Fibroblast of skin of left quadriceps (primary cell): ENCODE measurements at places on chromosomes 16 and 17.

GRCh38 chr17:19248928-19249574, 11.9 kb downstream of the EPN2 start:
- no peak for DNase-seq

GRCh38 chr17:77419095-77419494, 278.3 kb downstream of the SEC14L1 start:
- DNase-seq, result no peak

DNA sequence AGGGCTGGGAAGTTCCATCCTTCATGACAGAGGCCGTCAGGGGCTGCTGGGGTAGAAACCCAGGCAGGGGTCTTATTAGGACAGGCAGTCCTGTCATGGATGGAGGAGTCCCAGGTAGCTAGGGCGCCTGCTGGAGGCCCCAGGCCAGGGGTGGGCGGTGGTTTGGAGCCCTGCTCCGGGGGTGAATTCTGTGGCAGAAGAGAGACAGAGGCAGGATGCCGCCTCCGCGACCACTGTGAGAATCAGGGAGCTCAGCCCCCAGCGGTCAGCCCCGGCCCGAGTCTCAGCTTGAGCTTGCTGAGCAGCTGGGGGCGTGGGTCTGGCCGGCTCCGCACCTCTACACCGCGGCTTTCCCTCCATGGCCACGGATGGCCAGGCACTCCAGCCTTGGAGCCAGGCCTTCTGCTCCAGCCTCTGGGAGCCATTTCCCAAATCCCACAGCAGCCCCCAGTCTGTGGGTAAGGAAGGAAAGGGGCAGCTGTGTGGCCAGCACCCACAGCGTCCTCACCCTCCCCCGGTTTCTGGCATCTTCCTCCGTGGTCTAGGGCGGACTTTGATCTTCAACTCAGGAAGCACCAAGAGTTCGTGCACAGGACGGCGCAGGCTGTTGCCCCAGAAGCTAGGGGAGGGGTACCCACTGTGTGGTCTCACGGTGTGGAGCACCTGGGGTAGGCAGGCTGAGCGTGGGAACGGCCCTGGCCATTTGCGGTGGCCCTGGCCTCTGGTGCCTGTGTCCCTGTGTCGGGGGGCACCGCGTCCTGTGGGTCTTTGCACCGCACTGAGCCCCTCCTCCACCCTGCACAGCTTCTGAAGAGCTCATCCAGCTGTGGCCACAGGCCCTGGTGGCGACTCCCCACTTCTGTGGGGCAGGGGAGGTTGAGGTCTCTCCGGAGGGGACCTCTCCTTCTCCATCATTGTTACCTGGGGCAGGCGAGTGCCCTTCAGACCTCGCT, 14.1 kb downstream of the CD7 start:
- no peak for DNase-seq

GRCh38 chr17:62888148-62888547, 77.9 kb upstream of the TANC2 start:
- no peak for DNase-seq

- DNase-seq, result no peak
These were observed 662.8 kb downstream of the WWOX start for GRCh38 chr16:78762222-78762621.

DNA sequence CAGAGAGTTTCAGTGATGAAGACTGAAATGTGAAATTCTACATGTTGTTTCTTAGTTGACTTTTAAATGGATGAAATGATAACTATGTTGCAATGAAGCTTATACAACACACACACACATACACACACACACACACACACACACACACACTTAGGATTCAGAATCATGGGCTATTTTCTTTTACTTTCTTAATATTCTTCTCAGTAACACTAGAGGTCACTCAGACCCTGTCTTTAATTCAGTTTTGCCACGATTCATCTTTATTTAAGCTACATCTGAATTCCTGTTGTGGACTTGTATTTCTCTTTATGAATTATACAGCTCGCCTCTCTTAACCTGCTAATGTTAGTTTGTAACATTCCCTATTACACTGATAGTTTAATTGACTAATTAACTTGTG, 109.6 kb upstream of the GOT2 start:
- DNase-seq, result peak; percentile 12

DNA sequence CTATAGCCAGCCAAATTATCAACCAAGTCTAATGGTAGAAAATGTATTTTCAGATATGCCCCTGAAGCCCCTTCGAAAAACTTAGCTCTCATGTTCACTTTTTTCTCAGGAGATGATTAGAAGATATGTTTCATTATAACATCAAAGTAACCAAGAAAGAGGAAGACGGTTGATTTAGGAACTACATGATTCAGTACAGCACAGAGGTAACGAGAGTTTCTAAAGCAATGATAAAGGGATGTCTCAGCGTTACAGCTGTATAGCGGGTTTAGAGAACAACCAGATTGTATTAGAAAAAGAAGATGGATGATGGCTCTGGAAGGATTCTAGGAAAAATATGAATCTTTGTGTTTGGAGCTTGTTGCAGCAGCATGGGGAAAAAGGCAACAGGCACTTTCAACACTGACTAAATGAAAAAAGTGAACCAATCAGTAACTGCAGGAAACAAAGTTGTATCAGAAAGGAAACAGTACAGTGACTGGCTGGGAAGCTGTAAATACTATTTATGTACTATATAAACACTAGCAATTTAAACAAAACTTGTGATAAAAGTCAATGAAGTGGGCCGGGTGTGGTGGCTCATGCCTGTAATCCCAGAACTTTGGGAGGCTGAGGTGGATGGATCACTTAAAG, 21.5 kb downstream of the MBTD1 start:
- DNase-seq, result no peak

DNA sequence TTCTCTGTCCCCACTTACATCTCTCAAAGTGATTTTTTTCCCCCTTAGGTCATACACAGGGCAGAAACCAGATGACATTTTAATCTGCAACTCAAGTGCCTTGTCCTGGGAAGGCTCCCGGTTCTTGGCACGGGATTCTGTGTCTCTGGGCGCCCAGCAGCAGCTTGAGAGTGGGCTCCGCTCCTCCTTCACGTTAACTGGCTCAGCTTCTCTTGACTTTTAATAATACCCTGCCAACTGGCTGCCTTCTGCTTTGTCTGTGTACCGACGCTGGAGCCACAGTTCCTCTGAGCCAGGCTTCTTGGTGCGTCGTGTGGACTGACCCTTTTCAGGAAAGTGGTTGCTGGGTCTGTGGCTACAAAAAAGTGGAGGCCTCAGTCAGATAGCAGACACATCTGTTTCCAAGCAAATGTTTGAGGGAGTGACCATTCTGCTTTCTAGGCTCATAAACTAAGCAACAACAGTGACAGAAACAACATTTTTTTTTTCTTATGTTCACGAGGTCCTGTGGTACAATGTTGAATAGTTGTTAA, 64.9 kb downstream of the IRF8 start:
- no peak for DNase-seq

- no peak for DNase-seq
These were observed 81.5 kb upstream of the TNRC6C start for GRCh38 chr17:77877036-77877435.

- DNase-seq, result no peak
These were observed 19.7 kb downstream of the IGF2BP1 start for GRCh38 chr17:49016775-49017463.

GRCh38 chr16:69718111-69718764, 8.1 kb downstream of the NQO1 start:
- no peak for DNase-seq

GRCh38 chr17:27494192-27495091, 38.2 kb downstream of the KSR1 start:
- no peak for DNase-seq

DNA sequence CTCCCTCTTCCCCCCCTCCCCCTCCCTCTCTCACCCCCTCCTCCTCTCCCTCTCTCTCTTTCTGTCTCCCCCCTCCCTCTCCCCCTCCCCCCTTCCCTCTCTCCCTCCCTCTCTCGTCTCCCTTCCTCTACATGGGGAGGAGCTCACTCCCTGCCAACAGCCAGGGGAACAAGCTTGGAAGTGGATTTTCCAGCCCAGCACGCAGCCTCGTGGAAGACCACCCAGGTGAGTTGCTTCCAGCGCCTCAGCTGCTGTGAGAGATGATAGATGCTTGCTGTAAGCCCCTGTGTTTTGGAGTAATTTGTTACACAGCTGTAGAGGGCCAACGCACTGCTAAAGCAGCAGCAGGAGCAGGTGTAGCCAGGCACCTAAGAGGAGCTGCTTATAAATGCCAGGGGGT, 20.8 kb downstream of the ACTG1 start:
- no peak for DNase-seq

DNA sequence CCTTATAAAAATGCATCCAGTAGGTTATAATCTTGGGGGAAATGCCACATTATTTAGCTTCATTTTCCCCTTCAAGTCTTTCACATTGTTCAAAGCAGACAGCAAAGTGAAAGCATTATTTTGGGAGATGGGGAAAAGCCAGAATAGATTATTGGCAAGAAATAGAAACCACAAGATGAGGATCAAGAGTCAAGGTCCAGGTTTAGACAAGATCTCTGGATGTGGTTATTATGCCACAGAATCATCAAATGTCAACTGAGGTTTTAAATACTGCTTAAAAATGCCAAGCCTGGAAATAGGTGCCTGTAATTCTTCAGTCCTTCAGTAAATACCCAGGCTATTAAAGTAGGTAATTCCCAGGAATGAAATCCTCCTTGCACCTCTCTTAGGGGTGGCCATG, 65.1 kb upstream of the ALOX12 start:
- DNase-seq, result no peak

DNA sequence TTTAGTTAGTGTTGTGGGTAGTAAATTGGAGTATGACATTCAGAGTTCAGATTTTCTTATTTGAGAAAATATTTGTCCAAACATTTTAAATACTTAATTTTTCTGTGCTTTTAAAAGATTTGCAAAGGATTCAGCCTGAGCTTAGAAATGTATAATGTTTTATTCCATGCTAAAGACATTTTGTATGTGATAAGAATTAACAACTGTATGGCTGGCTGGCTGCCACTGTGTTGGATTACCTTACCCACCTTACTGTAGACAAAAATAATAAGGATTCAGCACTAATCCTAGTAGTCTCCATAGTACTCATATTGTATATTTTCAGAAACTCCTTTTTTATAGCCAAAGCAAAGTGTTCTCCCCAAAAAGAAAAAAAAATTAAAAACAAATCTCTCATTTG, 74.8 kb downstream of the TANC2 start:
- no peak for DNase-seq

DNA sequence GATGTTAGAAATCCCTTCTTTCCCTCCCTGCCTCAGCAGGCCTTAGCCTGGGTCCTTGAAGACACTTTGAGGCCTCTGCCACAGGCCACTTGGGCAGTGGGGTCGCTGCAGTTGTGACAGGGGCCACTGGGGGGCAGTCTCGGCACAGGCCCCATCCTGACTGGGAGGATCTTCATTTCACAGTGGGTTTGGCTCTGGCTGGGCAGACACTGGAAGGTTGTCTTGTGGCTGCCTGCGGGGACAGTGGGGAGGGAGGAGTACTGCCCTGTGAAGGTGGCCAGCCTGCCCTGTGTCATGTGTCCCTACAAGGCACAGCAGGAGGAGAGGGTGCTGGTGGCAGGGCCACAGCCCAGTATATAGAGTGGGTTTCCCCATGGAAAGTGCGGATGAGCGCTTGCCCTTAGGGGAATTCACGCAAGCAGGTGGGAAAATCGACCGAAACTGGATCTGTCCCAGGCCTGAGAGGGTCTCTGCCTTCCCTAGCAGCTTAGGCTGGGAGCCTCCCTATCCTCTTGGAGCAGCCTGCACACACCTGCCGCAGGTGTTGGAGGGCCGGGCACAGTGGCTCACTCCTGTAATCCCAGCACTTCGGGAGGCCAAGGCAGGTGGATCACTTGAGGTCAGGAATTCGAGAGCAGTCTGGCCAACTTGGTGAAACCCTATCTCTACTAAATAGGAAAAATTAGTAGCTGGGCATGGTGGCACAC, 28.8 kb downstream of the GINS2 start:
- DNase-seq, result no peak

DNA sequence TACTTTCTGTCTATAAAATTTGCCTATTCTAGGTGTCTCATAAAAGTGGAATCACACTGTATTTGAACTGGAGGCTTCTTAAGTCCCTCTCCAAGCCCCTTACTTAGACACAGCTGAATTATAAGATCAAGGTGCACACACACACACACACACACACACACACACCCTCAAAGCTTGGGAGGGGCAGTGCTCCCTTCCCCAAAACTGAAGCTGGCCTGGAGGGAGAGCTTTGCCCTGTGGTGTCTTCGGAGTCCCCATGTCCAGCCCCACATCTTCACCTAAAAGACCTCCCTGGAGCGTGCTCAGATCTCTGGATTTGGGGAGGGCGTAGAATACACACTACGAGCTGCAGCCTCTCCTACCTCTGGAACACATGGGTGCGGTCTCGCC, 828 bp downstream of the EMP2 start:
- DNase-seq, result no peak

DNA sequence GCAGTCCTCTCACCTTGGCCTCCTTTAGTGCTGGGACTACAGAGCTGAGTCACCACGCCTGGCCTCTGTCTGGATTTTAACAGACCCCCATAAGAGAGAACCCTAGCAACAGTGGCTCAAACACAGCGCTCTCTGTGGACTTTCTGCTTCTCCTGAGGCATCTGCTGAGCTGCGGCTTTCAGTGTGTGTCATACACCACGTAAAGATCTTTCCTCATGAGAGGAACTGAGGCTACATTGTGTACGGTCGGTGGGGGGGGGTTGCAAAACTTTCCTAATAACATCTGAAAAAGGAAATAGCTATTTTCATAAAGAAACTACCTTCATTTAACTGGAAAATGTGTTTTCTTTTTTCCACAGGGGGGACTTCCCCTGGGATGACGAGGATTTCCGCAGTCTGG, 32.9 kb downstream of the DEF8 start:
- DNase-seq, result no peak

GRCh38 chr17:40490289-40490853, 11.1 kb downstream of the TNS4 start:
- DNase-seq, result no peak

GRCh38 chr17:74924250-74924948, at the start of gene OTOP2:
Gene OTOP2, plus strand, starts transcription at chr17:74924273. Its CDS starts 360 bp downstream, at chr17:74924633.
- no peak for DNase-seq

DNA sequence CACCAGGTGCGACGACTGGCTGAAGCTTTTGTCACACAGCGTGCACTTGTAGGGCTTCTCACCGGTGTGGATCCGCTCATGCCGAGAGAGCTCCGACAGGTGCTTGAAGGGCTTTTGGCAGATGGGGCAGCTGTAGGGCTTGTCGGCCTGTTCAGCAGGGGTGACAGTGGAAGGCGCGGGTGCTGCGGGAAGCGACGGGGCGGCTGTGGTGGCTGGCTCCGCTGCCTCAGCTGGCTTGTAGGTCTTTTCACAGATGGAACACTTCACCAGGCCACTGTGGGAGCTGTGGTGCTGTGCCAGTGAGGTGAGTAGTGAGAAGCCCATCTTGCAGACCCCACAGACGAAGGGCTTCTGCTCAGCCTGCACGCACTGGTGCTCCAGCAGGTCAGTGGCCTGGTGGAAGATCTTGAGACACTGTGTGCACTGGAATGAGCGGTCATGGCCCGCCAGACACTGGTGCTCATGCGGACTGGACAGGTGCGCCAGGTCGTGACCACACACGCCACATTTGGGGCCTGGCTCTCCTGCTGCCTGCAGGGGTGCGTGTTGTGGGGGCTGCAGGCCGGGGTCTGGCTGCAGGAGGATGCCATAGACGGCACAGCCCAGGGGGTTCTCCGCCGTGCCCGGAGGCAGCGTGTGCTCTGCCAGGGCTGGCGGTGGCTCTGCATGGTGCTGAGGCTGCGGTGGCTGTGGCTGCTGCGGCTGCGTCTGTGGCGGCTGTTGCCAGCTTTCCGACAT, 2.8 kb downstream of the ZNF319 start:
- no peak for DNase-seq

GRCh38 chr17:73831699-73832098, 187.5 kb upstream of the SDK2 start:
- no peak for DNase-seq

- no peak for DNase-seq
These were observed 840 bp downstream of the ADCY7 start for GRCh38 chr16:50267151-50267631.

- DNase-seq, result no peak
These were observed 6.9 kb downstream of the HNF1B start for GRCh38 chr17:37737971-37738370.
